Stimulated activated CD4-positive, alpha-beta T cell treated with anti-CD3 and anti-CD28 coated beads, Interleukin-12 subunit alpha, Interleukin-12 subunit beta, amount 100 ng/mL, for 48 hours (primary cell): ENCODE measurements at places on chromosomes 16 and 17.

GRCh38 chr16:35352431-35352830 lies 1893.0 kb downstream of the TP53TG3F start:
- no peak for DNase-seq

DNA sequence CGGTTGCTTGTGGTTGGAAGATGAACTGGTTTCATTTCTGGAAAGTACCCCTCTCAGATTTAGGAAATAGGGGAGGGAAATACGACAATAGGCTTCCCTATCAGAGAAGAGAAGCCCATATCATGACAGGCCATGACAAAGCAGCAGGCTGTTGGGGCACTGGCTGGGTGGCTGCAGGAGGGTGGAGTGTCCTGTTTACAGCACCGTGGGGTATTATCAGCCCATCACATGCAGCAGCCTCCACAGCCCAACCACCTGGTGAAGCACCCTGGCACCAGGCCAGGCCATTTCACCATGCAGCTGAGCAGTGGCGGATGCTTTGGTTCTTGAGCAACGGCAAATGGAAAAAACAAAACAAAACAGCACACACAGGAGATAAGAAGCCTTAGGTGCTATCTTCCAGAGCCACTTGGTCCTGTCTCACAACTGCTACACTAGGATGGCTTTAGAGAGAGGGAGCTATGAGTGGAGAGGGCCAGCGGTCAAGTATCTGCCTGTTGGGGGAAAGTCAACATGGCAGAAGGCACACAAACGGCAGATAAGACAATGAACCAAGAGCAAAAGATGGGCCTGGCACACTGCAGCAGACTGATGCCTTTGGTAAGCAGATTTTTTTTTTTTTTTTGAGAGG lies 24.2 kb downstream of the FAM117A start:
- DNase-seq: peak; percentile 65

- no peak for DNase-seq
These were observed at the start of gene CCL14 for GRCh38 chr17:35986643-35987042. Gene CCL14 (minus strand): TSS chr17:35986729. CDS start chr17:35986649, 80 bp downstream.

DNA sequence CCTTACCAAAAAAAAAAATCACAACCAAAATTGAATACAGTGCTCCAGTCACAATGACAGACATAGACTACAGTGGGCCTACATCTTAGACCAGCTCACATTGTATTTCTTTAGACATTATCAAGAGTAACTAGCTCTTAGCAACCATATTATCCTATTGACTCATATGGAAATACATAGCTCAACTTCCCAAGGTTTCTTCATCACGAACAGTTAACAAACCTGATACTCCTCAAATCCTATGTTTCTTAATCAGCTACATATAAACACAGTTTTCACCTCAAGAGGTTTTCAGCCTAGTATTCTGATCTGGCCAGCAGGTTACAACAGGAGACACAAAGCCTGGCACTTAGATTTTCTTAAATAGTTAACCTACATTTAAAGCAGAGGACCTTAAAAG lies 29.7 kb downstream of the CMC2 start:
- DNase-seq: no peak

- DNase-seq: no peak
These were observed 4.4 kb downstream of the STX1B start for GRCh38 chr16:31006086-31006385.

- DNase-seq: no peak
These were observed 90.6 kb downstream of the MAF start for GRCh38 chr16:79509906-79510305.

GRCh38 chr16:890217-890616 lies 80.6 kb downstream of the LMF1 start:
- DNase-seq: no peak

- no peak for DNase-seq
These were observed 80.8 kb downstream of the SOCS1 start for GRCh38 chr16:11175106-11175786.

DNA sequence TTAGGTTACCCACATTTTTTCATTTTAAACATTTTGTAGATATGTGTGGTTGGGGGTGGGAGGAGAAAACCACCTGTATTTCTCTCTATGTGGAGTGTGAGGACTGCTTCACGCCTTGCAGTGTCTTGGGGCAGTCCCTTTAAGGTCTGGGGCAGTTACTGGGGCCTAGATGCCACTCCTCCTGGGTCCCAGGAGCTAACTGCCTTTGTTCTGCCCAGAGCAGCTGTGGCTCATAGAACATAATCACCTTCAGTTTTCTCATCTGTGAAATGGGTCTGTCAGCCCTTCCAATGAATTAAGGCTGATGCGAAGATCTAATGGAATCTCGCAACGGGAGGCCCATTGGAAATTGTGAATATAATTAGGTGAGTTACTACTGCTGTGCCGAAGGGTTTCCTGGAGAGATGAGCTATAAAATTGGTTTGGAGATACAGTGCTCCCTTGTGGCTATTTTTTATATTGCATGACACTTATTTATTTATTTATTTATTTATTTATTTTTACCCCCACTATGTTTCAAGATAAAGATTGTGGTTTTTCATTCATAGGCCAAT lies 22.9 kb downstream of the DHRS7C start:
- DNase-seq: no peak

- DNase-seq: peak; percentile 3
These were observed 10.9 kb upstream of the HS3ST6 start for GRCh38 chr16:1929105-1929504.

DNA sequence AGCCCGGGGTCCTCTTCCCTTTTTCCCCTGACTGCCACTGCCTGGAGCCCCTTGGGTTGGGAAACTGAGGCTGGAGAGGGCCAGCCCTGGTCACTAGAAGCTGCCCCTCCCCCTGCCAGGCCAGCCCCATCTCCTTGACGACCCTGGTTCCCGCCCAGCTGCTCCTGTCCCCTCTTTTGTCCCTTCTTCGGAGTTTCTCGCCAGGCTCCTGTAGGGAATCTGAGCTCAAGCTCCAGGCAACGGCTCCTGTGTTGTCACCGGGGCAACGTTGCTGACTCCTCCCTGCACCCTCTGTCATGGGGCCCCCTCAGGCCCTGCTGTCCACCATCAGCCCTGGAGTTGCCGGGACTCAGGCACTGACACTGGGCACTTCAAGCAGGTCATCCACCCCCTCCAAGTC lies 5.7 kb downstream of the LLGL1 start:
- no peak for DNase-seq

- DNase-seq: no peak
These were observed 7.7 kb downstream of the MXRA7 start for GRCh38 chr17:76702941-76703637.

- no peak for DNase-seq
These were observed 696.9 kb downstream of the WWOX start for GRCh38 chr16:78796221-78796866.

DNA sequence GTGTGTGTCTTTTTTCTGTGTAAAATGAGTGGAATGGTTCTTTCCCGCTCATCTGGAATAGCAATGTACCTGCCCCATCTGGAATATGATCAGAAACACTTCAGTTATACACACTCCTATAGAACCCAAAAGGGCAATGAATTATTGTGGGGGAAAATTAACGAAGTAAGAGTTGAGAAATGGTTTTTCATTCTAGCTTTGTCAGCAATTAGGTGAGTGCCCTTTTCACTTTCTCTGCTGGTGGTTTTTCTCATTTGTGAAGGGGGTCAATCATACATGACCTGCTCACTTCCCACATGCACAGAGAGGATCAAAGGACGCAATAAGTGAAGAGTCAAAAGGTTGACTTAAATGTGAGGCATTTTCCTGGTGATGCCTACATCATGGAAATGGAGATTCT lies 168.0 kb downstream of the HS3ST3B1 start:
- no peak for DNase-seq

GRCh38 chr16:6536411-6536810 lies 796.2 kb upstream of the RBFOX1 start:
- no peak for DNase-seq

GRCh38 chr17:67283731-67284516 lies 38.9 kb upstream of the HELZ start:
- DNase-seq: no peak

DNA sequence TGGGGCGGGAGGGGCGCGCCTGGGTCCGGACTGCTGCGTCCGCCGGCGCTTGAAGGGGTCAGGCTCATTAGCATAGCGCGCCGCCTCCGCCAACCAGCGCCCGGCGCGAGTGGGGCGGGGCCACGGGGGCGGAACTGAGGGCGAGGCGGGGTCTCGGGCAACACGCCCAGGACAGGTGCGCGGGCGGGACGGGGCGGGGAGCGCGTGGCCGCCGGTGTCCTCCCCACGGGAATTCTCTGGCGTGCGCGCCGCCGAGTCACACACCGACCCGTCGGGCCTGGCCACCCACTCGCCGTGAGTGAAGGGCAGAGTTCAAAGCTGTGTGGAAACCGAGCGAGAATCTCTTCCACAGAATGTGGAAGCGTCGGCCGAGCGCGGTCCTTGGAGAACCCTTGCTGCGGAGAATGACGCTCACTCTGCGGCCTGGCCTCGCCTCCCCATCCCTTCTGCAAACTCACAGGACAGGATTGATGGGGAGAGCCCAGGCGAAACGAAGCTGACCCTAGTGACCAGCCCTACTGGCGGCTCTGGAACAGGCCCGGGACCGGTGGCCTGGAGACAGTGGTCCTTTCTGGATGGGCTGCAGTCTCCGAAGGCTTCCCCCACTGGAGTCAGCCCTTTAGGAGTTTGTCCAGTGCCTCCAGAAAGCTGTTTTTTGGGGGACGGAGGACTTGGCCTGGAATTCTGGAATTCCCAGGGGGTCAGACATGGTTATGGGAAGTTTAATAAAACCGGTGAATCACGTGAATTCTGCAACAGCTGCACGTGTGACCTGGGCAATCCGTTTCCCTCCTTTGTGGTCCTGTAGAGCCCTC lies at the start of gene SNAI3:
Gene SNAI3, minus strand, starts transcription at position 69 of the 815 bp plus-strand sequence. CDS start 101 bp downstream, outside the sequence.
- DNase-seq: peak; percentile 82

- DNase-seq: no peak
These were observed 618 bp downstream of the RUSF1 start for GRCh38 chr16:31507617-31507928.

DNA sequence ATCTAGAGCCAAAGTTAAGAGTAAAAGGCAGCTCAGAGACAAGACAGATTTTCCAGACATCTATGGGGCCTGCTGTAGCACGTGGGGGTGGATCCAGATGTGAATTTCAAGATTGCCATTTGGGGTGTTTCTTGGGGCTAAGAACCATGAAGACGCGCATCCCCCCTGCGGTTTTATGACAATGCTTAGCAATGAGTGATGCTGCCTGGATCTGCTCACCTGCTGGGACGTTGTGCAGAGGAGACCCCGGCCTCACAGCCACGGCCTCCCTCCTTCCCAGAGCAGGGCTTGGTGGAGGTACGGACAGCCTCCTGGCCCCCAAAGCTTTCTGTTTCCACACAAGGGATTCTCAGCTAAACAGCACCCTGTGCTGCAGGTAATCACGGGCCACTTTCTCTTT lies 151.5 kb upstream of the DYNLRB2 start:
- no peak for DNase-seq

DNA sequence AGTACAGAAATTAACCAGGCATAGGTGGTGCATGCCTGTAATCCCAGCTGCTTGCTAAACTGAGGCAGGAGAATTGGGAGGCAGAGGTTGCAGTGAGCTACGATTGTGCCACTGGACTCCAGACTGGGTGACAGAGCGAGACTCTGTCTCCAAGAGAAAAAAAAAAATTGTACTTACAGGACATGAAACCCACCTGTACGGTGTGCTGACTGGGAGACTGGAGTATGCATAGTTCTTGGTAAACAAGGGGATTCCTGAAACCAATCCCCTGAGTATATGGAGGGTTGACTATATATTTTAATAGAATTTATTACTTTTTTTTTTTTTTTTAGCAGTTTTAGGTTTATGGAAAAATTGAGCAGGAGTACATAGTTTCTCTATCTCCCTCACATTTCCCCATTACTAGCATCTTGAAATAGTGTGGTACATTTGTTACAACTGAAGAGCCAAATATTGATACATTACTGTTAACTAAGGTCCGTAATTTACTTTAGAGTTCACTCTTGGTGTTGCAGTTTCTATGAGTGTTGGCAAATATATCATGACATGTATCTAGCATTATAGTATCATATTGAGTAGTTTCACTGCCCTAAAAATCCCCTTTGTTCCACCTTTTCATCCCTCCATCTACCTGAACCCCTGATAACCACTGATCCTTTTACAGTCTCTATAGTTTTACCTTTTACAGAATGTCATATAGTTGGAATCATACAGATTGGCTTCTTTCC lies 19.3 kb downstream of the TENT4B start:
- DNase-seq: no peak

GRCh38 chr17:17917394-17917793 lies 54.8 kb downstream of the TOM1L2 start:
- DNase-seq: no peak

DNA sequence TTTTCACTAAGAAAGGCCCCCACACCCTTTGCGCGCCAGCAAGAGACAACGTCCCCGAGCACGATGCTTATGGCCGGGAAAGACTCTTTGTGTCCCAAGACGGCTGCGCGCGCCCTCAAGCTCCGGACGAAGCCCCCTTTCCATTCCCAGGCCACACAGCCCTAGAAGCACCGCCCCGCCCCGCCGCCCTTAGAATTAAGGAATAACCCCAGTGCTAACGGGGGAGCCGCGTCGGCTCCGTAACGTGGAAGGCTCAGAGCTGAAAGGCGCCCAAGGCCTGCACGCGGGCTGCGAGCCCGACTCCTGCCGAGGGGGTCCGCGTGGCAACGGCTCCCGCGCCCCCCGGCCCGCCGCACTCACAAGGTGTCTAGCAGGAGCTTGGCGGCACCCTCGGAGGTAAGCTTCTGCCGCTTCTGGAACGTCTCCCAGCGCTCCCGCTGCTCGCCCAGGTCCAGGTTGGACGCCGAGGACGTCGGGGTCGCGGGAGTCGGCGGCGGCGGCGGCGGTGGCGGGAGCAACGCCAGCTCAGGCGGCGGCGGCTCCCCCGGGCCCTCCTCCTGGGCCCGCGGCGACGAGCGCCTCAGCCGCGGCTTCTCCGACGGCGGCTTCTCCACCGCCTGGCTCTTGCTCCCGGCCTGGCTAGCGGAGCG lies 477 bp downstream of the CENPV start:
- no peak for DNase-seq

- peak; percentile 27 for DNase-seq
These were observed 52.0 kb downstream of the SREBF1 start for GRCh38 chr17:17784657-17785267.

GRCh38 chr17:70073799-70074198 lies 1.2 kb upstream of the KCNJ16 start:
- no peak for DNase-seq

DNA sequence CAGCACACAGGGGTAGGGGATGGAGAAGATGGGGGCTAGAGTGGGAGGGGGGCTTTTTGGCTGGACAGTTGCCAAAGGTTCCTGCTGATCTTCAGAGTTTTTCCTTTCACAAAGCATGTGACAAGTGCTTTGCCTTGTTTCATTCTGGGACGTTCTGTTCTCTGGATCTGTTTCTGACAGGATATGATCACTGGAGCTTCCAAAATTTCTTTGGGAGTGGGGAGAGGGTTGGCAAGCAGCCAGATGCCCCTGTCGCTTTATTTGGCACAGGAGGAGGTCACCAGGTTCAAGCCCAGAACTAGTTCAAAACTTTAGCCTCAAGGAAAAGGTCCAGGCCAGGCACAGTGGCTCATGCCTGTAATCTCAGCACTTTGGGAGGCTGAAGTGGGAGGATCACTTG lies 68.5 kb upstream of the TBX2 start:
- no peak for DNase-seq
